ENCODE measurements at places on chromosomes 6 and 20.
A peak's percentile ranks its signal among the peaks of the same experiment; 100 is the strongest.

DNA sequence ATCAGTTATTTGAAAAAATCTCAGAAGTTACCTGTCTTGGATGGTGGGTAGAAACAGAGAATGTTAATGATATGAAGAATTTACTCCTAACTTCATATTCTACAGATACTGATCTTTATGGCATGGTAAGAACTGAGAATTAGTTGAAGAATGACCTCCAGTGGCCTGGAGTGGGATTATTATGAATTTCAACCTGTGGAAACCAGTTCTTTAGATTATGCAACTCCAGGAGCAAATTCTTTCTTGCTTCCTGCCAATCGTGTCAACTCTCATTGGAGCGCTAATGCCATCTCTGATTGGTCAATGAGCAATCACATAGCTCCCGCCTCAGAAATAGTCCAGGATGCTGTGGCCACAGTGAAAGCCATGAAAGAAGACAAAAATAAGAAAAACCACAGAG, 40.6 kb downstream of the LYRM2 start:
- DNase-seq, result peak; percentile 20

DNA sequence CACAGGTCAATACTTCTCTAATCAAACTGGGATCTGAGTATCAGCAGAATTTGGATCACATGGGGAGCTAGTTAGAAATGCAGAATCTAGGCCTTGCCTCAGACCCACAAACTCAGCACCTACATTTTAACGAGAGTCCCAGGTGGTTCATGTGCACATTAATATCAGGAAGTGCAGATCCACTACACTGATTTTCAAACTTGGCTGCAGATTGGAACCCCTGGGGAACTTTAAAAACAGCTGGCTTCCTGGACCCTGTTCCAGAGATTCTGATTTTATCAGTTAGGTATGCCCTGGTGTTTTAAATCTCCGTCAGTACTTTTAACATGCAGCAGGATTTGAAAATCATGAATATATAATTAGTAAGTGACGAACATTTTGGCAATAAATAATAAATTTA, 1.9 kb upstream of the CST8 start:
- no peak for DNase-seq

DNA sequence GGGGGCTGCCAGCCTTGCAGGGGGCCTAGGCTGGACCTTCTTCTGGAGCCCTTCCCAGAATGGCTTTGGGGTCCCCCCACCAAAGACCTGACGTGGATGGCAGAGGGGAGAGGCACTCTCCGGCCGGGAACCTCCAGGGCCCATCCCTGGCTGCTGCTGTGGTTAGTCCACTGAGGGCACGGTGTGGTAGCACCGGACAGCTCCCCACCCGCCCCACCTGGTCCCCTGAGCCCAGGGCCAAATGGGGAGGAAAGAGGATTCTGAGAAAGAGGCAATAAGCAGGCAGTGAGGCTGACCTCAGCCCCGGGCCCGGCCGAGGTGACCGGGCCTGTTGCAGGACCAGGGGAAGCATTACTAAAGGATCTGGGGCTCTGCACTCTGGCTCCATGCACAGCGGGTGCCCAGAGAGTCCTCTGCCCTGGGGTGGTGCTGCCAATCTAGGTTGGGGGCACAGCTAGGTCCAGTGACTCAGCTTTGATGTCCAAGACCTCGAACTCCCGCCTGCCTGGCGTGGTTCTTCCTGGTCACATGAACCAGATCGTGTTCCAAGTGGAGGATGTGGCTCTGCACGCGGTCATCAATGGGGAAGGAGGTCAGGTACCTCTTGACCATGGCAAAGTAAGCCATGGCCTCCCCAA, 2.2 kb downstream of the CENPB start:
- DNase-seq, result no peak

DNA sequence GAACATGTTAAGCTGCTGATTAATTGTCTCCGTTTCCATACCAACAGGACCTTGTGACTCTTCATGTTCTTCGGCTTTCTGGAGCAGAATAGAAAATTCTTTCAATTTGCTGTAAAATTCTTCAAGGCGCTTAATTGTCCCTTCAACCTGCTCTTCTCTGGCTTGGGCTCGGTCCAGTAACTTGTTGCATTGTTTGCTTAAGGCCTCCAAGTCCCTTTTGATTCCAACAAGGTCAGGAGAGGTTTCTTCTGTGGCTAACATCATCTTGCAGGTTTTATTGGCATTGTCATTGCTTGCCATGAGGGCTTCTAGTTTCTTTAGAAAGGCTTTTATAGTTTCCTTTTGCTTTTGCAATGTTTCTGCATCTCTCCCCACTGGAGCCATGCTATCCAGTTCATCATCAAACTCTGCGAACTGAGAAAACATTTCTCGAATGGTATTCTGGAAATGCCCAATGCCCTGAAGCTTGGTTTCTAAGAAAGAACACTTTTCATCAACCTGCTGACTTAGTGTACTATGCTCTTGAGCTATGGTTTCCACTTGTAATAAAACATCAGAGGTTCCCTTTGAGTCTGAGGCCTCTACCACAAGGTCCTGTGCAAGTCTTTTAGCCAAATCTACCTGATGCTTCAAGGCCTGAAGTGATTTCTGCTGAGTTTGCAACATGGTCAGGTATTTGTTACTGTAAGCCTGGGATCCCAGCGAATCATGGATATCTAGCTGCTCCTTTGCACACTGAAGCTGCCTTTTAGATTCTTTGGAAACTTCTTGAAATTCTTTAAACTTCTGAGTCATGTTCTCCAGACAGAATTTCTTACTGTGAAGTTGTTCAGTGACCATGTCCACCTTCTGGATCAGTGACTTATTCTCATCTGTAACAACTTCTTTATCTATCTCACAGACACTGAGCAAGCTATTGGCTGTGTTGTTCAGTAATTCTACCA, 90.2 kb downstream of the DST start:
- no peak for DNase-seq

DNA sequence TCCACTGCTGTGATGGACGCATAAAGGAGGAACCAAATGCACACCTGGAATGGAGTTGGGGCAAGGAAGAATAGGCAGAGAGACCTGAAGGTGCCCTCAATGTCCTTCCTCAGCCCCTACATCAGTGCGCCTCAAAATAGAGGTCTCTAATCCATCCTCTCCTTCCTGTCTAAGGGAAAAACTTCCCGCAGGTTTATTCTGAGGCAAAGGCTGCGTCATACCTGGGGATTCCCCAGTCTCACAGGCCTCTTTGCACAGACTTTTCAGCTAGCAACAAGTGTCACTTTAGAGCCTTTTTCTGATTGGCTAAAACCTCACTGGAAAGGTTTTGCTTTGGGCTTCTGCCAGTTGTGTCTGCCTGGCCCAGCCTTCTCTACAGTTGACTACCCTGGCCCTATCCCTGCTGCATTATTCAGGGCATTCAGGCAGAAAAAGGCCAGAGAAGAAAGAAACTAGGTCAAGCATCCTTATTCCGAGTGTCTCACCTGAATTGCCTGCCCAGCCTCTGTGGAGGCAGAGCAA, 1.8 kb upstream of the HLA-DQB1 start:
- DNase-seq, result no peak

GRCh38 chr6:10847684-10848083, 9.3 kb upstream of the MAK start:
- DNase-seq, result no peak

DNA sequence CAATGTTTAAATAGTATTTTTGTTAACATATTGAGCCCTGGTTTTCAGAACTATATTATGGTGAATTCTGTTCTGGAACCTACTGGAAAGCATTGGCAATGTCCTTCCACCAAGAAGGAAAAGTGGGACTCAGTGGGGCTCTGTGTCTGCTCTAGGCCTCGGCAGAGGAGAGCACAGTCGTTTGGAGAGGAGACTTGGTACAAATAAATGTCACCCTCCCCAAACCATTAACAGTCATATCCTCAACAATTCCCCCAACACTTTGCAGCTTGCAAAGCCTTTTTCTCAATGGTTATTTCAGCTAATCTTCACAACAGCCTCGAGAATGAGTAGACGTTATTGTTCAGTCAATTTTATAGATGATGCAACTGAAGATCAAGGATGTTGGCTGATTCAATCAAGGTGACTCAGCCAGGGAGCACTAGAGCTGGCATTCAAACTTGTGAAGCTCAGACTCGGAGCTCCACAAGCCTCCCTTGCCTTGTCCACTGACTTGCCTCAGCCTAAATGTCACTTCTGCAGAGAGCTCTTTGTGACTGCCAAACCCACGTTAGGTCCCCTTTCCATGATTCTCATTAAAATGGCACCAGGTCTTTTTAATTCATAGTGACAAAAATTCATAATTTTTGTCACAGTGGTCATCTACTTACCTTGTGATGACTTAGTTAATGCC, 60.6 kb downstream of the TOX2 start:
- no peak for DNase-seq

GRCh38 chr6:165986311-165986913, 181.2 kb downstream of the TBXT start:
- DNase-seq, result no peak

DNA sequence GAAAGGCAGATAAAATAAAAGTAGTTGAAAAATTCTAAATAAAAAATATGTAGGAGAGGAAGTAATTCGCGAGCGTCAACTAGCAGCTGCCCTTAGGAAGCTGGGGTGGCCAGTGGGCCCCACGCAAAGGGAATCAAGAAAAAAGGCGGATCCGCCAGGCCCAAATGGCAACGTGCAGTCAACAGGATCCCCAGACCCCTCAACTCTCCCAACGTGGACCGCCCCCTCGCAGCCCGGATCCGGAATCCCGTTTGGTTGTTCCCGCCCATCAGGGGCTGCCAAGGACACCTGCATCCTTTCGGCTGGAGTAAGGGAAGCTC, 296 bp downstream of the DZANK1 start:
- peak; percentile 82 for DNase-seq

DNA sequence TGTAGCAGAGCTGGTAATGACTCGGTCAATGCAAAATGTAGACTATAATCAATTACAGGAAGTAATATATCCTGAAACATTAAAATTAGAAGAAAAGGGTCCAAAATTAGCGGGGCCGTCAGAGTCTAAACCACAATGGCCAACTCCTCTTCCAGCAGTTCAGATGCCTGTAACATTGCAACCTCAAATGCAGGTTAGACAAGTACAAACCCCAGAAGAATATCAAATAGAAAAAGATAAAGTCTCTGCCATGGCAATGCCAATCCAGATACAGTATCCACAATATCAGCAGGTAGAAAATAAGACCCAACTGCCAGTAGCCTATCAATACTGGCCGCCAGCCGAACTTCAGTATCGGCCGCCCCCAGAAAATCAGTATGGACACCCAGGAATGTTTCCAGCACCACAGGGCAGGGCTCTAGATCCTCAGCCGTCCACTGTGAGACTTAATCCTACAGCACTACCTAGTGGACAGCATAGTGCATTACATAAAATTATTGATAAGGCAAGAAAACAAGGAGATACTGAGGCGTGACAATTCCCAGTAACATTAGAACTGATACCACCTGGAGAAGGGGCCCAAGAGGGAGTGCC, 158.4 kb downstream of the GPX5 start:
- peak; percentile 17 for DNase-seq

DNA sequence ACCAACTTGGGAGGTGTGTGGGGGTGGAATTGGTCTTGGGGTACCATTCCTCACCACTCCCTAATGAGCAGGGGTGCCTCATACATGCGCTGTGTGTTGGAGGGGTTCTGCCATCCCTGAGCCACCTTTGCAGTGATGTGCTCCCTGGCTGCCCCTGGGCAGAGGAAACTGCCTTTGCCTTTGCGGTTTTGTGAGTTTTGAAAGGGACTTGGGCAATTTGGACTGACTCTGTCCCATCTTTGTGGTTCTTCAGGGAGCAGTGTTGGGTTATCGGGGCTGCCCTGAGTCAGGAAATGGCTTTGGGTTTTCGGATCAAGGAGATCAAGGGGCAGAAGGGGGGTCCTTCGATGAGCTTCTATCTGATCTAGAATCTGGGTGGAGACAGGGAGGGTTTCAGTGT, 3.9 kb upstream of the PHACTR3 start:
- no peak for DNase-seq

DNA sequence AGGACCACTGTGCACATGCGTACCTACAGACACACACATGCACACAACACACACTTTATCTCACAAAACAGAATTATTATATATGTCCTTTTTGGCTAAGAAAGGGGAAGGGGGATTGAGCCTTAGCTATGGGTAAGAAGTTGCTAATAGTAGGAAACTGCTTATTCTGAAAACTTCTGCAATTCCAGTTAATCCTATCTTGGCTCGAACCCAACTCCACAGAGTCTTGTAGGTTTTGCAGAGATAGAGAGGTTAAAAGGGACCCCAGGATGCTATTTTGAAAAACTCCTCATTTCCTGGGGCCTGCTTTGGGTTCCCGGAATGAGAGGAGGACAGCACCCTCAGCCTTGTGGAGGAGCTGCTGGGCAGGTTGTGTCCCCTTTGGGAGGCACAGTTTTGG, 233.8 kb downstream of the CLIC5 start:
- DNase-seq, result no peak

GRCh38 chr6:78483553-78484197, 383.7 kb upstream of the IRAK1BP1 start:
- DNase-seq, result no peak

DNA sequence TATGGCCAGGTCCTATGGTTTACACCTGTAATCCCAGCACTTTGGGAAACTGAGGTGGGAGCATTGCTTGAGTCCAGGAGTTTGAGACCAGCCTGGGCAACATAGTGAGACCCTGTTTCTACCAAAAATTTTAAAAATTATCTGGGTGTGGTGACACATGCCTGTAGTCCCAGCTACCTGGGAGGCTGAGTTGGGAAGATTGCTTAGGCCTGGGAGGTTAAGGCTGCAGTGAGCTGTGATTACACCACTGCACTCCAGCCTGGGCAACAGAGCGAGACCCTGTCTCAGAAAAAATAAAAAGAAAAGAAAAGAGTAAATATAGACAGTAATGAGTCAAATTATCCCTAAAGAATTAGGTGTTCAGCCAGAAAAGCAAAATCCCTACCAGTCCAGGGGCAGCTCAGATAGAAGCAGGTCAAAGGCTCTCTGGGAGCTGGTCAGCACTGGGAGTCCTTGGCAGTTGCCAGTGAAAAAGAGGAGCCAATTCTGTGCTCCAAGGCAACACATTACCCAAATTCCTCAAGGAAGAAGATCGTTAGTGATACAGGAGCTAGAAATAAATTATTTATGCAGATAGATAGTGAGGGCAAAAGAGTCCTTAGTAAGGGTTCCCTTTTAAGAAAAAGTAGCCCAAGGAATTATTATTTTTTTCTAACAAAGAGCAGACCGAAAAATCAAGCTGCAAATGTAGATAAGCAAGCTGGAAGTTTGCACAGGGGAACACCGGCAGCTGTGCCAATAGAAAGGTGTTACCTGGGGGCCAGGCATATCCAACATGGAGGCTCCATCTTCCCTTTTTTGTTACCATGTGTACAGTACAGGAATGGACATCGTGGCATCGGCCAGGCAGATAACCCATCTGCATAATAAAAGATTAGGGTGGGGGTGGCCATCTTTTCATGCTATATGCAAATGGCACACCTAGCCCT, 31.4 kb upstream of the SEC63 start:
- no peak for DNase-seq

DNA sequence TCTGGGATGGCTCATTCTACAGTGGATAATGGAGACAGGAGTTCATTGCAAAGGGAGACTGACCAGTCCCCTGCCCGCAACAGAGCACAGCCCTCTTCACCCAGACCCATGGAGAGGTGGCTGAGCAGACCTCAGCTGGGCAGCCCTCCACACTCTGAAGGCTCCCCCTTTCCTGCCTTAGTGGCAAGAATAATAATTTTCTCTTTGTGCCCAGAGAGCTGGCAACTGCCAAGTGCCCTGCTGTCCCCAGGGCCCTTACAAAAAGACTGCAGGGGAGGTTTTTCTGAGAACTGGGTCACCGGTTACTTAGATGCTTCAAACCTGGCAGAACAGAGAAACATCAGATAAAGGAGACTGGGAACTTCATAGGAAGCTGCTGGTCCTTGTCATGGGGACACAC, 35.4 kb upstream of the ZNFX1 start:
- no peak for DNase-seq
